ENCODE measurements at places on chromosomes 16 and 17.
A peak's percentile ranks its signal among the peaks of the same experiment; 100 is the strongest.

- no peaks in the 10 kb centered on the region for H3K27me3 ChIP-seq
- DNase-seq, result no peak
- H3K4me1 ChIP-seq, result no peaks in the 10 kb centered on the region
- H3K36me3 ChIP-seq, result no peaks in the 10 kb centered on the region
- H3K4me3 ChIP-seq, result no peak overlapping the region
Measured at GRCh38 chr17:869567-870525, 87.7 kb downstream of the MRM3 start.

GRCh38 chr17:63911041-63911635, at the start of gene CSHL1:
CSHL1 (minus strand) TSS chr17:63911258; CDS start chr17:63911196, 62 bp downstream.
- H3K27ac ChIP-seq, result no peak within 1 kb of the TSS
- DNase-seq, result no peak
- H3K4me1 ChIP-seq, result peaks cover 4% of the 10 kb centered on the region

DNA sequence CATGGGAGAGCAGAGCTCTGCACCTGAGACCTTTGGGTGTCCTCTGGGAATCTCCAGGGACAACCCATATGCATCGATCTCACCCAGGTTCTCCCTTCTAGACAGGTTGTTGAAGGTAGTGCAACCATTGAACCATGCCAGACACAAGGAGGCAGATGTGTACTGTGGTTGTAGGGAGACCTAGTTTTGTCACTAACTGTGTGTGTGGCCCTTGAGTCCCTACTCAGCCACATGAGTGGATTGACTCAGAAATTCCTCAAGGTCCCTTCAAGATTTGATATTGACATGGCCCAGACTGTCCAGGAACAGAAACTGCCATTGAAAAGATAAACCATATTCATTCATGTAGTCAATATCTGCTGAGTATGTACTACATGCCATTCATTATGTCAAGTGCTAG, 396.4 kb upstream of the CCL2 start:
- no peak for DNase-seq
- H3K36me3 ChIP-seq, result no peaks in the 10 kb centered on the region
- no peaks in the 10 kb centered on the region for H3K27me3 ChIP-seq

- no peak overlapping the region for H3K4me3 ChIP-seq
- no peak overlapping the region for H3K27ac ChIP-seq
- H3K4me1 ChIP-seq, result no peaks in the 10 kb centered on the region
- peaks cover 37% of the 10 kb centered on the region for H3K36me3 ChIP-seq
- DNase-seq, result no peak
Measured at GRCh38 chr16:68356249-68356918, 45.6 kb downstream of the PRMT7 start.

DNA sequence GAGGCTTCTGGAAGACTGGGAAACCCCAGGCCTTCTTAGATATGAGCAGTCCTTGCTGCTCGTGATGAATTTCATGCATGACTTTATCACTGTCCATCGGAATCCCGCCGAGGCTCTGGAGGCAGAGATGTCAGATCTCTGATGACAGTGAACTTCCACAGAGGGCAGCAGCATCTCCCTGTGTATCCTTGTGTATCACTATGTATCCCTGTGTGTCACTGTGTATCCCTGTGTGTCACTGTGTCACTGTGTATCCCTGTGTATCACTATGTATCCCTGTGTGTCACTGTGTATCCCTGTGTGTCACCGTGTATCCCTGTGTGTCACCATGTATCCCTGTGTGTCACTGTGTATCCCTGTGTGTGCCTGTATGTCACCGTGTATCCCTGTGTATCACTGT, 160.2 kb upstream of the CHMP6 start:
- H3K27ac ChIP-seq, result no peak overlapping the region
- DNase-seq, result no peak
- no peak overlapping the region for H3K4me3 ChIP-seq
- peaks cover 31% of the 10 kb centered on the region for H3K4me1 ChIP-seq
- no peaks in the 10 kb centered on the region for H3K36me3 ChIP-seq

DNA sequence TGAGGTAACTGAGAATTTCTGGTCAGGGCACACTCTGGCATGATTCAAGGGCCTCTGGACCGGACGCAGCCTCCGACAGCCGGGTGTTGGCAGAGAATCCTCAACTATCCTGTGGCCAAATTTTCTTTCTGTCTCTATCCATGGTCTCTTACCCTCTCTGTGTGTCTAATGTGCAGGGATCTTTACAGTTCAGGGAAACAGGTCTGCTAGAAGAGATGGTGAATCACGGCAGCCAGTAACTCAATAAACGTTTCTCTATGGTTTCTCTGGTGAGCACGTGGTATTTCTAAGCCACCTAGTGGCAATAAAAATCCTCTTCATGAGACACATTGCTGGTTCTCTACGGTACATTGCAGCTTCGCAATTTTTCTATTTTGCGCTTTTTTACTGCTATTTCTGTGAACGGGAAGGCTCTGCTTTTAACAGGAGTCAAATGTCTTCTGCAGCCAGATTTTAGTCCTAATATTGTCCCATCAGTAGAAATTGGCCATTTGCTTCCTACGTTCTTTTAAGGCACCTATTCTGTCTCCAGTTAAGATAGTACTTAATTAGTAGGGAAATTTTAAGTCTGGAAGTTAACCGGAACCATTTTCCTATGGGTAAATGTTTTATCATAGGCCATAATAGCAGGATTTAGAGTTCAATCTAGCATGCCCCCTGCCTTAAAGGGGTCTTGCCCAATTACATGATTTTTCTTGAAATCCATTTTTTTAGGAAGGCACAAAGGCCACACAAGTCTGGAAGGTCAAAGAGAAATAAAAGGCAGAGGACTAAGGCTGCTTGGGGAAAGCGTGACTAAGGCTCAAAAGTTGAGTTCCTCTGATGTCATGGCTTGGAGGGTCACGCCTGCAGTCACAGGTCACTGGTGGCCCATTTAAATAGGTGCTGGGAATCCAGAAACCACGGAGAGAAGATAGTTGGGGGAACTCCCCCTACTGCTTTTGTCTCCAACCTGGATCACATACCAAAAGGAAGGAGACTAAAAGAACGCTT, 31.5 kb downstream of the QPRT start:
- no peak for DNase-seq
- peak overlapping the region; percentile 80 for H3K4me3 ChIP-seq
- H3K4me1 ChIP-seq, result 0 out of 2 replicates have a peak, but pooled peaks cover 2% of the 10 kb centered on the region
- no peaks in the 10 kb centered on the region for H3K27me3 ChIP-seq

DNA sequence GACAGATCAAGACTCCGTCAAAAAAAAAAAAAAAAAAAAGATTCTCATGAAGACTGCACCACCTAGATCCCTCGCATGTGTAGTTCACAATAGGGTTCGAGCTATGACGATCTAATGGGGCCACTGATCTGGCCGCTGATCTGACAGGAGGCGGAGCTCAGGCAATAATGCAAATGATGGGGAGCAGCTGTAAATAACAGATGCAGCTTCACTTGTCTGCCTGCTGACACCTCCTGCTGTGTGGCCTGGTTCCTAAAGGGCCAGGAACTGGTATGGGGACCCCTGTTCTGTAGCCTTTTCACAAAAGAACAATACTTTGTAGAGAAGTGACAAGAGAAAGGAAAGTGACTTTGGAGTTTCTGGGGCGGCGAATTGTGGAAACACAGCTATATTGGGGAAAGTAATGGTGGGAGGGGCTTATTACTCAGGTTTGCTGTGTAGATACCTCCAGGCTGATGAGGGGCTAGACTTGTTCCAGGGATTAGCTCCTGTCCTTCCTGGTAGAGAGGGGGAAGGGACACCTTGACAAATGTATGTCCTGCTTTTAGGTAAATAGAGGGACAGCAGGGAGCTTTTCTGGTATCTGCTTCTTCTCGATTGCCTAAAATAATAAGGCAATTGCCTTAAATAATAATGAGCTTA, 57.1 kb downstream of the HAPSTR1 start:
- no peak for DNase-seq
- no peaks in the 10 kb centered on the region for H3K27me3 ChIP-seq
- H3K4me1 ChIP-seq, result peaks cover 9% of the 10 kb centered on the region

DNA sequence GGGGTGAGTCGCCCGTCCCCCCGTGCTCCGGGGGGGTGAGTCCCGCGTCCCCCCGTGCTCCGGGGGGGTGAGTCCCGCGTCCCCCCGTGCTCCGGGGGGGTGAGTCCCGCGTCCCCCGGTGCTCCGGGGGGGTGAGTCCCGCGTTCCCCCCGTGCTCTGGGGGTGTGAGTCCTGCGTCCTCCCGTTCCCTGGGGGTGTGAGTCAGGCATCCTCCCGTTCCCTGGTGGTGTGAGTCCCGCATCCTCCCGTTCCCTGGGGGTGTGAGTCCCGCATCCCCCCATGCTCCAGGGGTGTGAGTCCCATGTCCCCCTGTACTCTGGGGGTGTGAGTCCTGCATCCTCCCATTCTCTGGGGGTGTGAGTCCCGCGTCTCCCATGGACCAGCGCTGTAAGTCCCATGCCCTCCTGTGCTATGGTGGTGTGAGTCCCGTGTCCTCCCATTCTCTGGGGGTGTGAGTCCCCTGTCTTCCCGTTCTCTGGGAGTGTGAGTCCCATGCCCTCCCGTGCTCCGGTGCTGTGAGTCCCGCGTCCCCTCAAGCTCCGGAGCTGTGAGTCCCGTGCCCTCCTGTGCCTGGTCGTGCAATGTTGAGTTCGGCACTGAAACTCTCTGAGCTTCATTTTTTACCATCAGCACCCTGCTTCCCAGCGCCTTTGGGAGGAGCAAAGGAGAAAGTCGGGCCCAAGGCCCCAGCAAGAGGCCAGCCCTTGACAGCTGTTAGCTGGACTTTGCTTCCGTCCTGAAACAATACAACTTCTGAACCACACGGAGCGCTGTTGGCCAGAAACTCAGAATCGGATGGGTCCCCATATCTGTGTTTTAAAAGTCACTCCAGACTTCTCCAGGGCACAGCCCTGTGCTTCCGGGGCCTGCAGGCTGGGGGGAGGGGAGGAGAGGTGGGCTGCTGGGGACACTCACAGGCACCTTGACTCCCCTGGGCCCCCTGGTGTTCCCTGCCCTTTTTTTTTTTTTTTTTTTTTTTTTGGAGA, 11.5 kb upstream of the ZC3H18 start:
- no peak overlapping the region for H3K4me3 ChIP-seq
- H3K36me3 ChIP-seq, result no peaks in the 10 kb centered on the region
- H3K4me1 ChIP-seq, result no peaks in the 10 kb centered on the region
- H3K27me3 ChIP-seq, result no peaks in the 10 kb centered on the region

- no peak overlapping the region for H3K4me3 ChIP-seq
- no peak overlapping the region for H3K27ac ChIP-seq
- no peaks in the 10 kb centered on the region for H3K4me1 ChIP-seq
- H3K27me3 ChIP-seq, result no peaks in the 10 kb centered on the region
Measured at GRCh38 chr17:6186998-6187397, 116.8 kb downstream of the WSCD1 start.

GRCh38 chr16:15830832-15831451, 25.9 kb downstream of the MYH11 start:
- H3K36me3 ChIP-seq, result no peaks in the 10 kb centered on the region
- no peaks in the 10 kb centered on the region for H3K4me1 ChIP-seq
- H3K27ac ChIP-seq, result no peak overlapping the region
- H3K27me3 ChIP-seq, result no peaks in the 10 kb centered on the region

- DNase-seq, result no peak
- H3K27ac ChIP-seq, result no peak overlapping the region
- peaks cover 7% of the 10 kb centered on the region for H3K4me1 ChIP-seq
- H3K4me3 ChIP-seq, result no peak overlapping the region
- H3K27me3 ChIP-seq, result no peaks in the 10 kb centered on the region
Measured at GRCh38 chr17:72506773-72507172, 386.0 kb downstream of the SOX9 start.

DNA sequence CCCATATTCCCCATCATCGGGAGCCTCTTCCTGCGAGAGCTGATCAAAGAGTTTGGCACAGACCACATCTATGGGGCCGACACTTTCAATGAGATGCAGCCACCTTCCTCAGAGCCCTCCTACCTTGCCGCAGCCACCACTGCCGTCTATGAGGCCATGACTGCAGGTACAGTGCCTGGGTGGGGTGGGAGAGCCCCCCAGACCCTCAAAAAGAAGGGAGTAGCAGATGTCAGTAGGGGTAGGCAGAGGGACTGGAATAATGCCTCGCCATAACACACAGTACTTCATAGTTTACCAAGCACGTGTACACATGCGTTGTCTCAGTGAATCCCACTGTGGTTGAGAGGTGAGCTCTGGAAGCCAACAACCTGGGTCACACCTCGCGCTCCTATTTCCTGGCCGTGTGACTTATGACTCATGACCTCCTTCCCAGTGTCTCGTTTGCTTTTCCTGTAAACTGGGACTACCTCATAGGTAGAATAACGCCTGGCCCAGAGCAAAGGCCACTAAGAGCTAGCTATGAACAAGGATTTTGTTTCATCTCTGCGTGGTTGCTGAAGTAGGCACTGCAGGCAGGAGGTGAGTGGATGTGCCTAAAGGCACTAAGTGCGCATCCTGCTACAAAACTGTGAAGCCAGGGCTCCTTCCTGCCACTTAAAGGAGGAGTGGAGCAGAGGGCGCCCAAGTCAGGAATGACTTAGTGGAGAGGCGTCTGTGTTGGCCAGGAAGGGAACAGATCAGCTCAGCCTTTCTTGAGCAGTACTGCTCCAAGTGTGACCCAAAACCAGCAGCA, 5.2 kb downstream of the NAGLU start:
- H3K27ac ChIP-seq, result no peak overlapping the region
- H3K27me3 ChIP-seq, result no peaks in the 10 kb centered on the region
- H3K4me3 ChIP-seq, result no peak overlapping the region
- H3K4me1 ChIP-seq, result no peaks in the 10 kb centered on the region

All from H1 (cell line).